Kasumi-1 (cell line): ENCODE measurements at places on chromosomes 12 and 14.

GRCh38 chr12:131599190-131600159, 111.4 kb upstream of the SFSWAP start:
- no peak for DNase-seq

DNA sequence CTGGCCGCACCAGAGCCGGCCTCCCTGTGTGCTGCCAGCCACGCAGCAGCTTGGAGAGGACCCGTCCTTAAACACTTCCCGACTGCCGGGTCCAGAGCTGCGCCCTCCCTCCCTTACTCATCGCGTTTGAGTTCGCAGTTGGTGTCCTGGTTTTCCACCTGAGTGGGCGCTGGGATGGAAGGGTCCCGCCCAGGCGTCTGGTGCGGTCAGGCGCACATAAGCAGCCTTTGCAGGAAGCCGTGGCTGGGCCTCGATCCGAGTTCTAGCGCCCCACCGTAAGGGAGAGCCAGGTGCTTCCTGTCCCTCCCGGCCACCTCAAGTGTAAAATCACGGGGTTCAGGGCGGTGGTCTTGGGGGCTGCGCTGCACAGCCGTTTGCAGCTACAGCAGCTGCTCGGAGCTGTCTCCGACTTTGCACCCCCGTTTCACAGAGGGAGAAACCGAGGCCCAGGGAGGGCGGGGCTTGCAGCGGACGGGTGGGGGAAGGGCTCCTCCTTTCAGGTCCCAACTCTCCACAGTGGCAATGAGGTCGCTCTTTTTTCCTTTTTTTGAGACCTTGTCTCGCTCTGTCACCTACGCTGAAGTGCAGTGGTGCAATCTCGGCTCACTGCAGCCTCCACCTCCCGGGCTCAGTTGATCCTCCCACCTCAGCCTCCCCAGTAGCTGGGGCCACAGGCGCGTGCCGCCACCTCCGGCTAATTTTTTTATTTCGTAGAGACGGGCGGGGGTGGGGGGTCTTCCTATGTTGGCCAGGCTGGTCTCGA, 51.3 kb downstream of the LRCOL1 start:
- peak; percentile 32 for DNase-seq

GRCh38 chr14:55691659-55692058, 111.7 kb downstream of the KTN1 start:
- no peak for DNase-seq

- no peak for DNase-seq
Measured at GRCh38 chr12:24943947-24944600, 4.8 kb downstream of the BCAT1 start.

DNA sequence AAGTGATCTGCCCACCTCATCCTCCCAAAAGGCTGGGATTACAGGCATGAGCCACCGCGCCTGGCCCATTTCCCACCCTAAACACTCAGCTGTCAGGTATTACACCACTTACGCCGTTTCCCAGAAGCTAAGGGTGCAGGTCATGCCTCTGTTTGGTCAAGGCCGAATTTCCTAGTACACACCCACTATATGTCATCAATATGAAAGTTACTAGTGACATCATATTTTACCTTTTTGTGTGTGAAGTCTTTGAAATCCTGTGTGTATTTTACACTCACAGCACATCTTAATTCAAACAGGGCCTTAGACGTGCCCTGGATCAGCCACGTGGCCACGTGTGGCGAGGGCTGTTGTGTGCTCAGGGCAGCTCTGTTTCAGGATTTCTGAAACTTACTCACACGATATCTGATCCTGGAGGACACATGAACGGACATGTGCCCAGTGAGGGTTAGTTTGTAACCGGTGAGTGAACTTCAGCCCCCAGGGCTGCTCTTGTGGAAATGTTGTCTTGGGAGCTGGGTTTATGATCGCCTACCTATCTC, 51.8 kb downstream of the GLT1D1 start:
- DNase-seq = no peak

DNA sequence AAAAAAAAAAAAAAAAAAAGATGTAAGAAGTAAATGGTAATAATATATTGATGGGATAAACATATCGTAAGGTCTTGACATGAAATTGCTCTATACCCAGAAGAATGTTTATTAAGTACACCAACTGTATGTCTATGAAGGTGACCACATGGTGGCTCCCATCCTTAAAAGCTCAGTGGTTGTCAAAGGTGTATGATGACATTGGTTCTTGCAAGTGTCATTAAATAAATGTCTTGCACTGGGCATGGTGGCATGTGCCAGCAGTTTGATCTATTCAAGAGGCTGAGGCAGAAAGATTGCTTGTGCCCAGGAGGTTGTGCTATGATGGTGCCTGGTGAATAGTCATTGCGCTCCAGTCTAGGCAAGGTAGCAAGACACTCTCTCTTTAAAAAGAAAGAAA, 10.4 kb downstream of the CCT2 start:
- no peak for DNase-seq

DNA sequence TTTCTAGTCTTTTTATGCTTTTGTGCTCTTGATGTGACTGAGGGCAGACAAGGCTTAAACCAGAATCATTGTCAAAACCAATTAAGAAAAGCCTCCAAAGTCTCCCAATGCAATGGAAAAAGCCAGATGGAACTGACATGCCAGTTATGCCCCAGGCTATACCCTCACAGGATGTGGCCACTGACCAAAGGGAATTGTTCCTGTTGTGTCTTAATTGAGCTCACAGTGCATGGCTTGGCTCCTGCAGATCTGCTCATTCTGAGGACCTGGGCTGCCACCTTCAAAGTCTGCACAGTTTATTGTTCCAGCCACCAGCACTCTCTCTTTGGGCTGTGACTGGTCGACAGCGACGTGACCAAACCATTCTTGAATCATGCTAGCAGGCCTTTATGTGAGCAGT, 17.1 kb upstream of the BICD1 start:
- no peak for DNase-seq
